D721Med (cell line): ENCODE measurements at places on chromosomes 3 and 15.
A peak's percentile ranks its signal among the peaks of the same experiment; 100 is the strongest.

- DNase-seq = no peak
Observed at GRCh38 chr3:133089906-133090485, 51.8 kb downstream of the TMEM108 start.

GRCh38 chr3:55190331-55190730 is 262.5 kb upstream of the LRTM1 start:
- no peak for DNase-seq

DNA sequence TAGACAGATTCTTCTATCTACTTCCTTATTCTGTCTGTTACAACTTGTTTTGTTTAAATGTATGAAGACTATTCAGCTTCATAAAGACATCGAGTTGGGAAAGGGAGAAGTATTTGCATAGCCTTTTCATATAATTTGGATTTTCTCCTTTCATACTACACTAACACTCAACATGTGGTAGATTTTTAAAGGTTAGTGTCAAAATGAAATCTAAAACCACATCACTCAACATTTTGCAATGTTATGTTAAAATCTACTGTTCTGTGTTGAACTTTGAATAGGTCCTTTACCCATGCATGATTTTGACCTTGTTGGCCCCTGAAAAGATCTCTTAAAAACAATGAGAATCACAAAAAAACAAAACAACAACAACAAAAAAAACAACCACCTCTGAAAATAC is 860.9 kb downstream of the ROBO1 start:
- DNase-seq = no peak

- DNase-seq = peak; percentile 34
Observed at GRCh38 chr15:55588070-55588814, at the start of gene PYGO1. Gene PYGO1, minus strand, starts transcription at chr15:55588345. Its CDS starts 462 bp downstream, at chr15:55587883.

DNA sequence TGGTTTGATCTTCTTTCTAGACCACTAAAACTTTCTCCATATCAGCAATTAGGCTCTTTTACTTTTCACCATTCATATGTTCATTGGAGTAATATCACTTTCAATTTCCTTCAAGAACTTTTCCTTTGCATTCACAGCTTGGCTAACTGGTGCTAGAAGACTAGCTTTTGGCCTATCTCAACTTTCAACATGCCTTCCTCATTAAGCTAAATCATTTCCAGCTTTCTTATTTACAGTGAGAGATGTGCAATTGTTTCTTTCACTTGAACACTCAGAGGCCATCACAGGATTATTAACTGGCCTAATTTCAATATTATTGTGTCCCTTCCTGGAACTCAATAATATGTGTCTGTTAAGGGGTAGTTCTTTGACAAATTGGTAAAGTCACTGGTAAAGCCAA is 42.8 kb upstream of the PLOD2 start:
- no peak for DNase-seq

DNA sequence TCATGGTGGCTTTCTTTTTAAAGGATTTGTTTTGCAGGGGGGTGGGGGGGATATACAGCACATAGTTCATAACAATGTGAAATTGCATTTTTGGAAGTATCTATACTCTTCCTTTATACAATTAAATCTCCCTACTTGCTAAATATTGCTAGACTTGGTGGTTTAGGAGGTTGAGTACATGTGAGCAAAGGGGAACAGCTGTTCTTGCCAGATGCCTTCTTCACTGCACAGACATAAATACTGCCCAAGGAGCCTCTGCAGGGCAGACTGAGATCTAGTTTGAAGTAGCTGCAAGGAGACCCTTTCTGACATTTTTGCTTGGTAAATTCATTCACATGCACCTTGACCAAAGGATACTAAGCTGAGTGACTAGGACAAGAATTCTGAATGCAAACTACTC is 228.6 kb upstream of the IL12A start:
- DNase-seq = no peak

DNA sequence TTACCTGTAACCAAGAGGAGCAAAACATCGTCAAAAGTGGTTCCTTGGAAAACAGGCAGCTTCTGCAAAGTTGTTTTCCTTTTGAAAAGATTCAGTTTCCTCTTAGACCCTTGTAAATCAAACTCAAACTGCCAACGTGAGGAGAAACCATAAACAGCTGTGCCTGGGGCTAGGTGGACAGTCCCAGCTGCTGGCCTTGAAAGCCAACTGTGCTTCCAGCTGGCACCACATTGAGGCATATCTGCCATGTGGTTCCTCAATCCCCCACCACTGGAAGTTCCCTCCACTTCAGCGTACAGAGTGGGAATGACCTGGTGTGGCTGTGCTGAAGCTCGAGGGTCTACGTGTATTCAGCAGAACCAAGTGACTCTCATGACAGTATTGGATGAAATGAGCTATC is 40.9 kb downstream of the HRH1 start:
- no peak for DNase-seq

DNA sequence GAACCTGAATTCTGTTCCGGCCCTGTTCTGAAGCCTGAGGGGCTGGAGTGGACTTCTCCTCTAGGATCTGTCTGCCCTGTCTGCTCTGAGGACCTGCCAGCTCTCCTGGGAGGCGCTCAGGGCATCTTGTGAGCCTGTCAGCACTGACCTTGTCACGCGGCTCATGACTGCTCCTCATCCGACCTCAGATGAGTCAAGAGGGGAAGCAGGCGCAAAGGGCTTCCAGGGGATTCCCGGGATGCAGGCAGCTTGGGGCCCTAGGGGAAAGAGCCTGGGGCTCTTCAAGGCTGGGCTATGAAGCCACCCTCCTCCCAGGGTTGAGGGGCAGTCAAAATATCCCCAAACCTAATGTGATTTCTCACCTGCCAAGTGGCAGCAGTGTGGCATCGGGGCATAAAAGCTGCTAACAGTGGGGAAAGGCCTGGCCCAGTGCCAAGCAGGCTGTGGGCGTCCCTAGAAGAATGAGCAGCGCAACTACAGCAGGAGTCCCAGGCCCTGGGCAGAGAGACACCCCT is 27.6 kb upstream of the ANKDD1A start:
- DNase-seq = no peak

DNA sequence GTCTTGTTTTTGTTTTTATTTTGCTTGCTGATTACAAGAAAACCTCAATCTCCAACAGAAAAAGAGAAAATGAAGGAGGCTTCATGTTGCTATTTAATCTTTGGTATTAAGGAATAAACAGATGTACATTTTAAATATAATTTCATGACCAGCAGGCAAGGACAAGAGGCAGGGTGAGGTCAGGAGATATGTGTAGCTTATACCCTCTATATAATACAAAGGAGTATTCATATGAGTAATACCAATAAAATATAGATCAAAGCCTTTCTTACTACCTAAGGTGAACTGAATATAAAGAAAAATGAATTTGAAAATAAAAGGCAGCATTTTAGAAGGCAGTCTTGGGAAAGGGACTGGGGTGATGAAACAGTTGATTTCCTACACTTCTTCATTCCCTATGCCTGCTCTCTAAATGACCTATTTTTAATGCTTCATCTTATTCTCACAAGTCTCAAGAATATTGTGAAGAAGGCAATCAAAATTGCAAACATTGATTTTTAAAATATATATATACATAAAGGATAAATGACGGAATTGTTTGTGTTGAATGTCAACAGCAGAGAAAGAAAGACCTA is 8.6 kb upstream of the CBLB start:
- no peak for DNase-seq

DNA sequence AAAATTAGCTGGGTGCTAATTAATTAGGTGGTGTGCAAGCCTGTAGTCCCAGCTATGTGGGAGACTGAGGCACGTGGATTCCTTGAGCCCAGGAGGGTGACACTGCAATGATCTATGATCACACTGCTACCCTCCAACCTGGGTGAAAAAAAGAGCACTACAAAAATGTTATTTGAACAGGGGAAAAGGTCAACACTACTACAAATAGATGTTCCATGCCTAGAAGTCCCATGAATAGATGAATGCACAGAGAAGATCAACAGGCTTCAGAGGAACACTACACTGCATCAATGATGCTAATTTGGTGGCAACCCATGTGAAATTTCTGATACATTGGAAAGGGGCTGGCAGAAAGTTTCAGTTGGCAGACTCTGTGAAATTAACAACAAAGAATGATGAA is 105.4 kb upstream of the FHIT start:
- no peak for DNase-seq

GRCh38 chr3:35679409-35680080 is 40.2 kb downstream of the ARPP21 start:
- no peak for DNase-seq

DNA sequence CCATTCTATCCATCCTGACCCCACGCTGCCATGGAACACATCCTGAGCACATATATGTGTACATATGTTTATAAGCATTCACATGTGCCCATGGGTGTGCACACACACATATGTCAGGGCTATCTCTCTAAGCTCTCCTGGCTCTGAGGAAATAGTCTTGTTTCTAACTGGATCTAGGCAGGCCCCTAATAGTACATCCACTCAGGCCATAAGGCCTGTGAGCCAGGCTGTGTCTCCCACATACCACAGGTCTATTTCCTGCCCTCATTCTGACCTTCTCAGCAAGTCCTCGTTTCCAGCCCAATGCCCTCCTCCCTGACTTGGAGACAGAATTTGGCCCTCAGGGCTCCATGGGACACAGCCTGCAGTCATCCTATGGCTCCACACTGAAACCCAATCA is 284.8 kb upstream of the CTNNB1 start:
- no peak for DNase-seq

GRCh38 chr3:100183608-100184125 is 69.4 kb upstream of the FILIP1L start:
- DNase-seq = no peak

- DNase-seq = no peak
Observed at GRCh38 chr3:58179235-58180098, 31.3 kb downstream of the DNASE1L3 start.

DNA sequence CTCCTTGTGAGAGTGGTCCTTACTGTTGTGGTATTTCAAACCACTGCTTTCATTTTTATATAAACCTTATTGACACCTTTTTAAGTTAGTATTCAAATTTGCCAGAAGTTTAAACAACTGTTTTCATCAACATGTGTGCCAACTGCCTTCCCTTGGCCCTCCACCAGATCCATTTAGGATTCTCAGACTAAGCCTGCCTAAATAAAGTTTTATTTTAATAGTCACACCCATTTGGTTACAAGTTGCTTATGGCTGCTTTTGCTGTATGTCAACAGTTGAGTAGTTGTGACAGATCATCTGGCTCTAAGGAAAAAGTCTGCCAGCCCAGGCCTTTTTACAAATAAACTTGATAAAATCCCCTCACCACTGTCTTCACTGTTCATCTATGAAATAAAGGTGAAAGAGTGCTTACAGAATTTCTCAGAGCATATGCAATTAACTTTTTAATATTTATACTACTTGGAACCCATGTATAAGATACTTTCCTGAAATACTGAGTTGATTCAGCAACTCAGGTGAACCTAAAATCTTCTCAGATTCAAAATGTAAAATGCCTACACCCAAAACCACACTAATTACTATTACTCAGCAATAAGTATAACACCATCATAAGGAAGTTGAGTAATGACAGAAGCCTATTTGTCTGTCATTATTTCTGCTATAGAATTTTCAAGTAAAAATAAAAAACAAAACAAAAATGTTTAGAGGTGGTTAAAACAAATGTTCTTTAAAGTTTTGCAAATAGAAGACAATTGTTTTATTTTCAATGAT is 35.1 kb downstream of the PEAK1 start:
- no peak for DNase-seq

GRCh38 chr3:49173116-49173791 is 1.9 kb downstream of the KLHDC8B start:
- no peak for DNase-seq

DNA sequence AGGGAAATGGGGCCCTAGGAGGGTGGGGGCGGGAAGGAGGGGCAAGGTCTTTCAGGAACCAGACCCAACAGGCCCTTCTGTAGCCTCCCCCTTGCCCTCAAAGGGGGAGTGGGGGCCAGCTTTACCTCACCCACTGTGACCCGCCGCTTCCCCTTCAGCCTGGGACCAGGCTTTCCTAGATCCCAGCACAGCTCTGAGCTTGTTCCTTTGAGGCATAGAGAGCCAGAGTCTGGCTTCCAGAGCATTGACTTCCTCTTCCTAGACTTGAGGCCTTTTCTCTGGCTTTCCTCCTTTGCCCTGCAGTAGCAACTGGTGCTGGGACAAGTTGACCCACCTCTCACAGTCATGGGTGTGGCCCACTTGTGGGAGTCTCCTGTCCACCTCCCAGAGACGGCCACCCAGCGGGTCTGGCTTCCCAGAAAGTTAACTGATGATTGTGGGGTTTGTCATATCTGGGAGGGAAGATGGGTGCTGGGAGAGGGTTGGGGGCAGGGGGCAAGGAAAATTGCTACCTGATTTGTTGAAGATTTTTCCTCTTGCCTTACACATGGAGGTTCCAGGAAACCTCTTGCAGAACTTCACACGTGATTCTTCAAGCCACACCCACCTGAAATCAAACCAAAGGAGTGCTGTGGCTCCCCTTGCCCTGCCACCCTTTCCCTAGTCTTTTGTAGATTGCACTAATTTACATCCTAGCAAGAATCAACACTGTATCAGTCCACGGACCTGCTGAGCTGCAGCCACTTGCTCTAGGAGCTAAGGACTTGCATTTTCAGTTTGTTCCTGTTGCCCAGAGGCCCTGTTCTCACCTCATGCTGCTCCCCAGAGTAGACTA is 4.1 kb upstream of the CHST14 start:
- no peak for DNase-seq

GRCh38 chr3:177932750-177933660 is 603.2 kb upstream of the KCNMB2 start:
- no peak for DNase-seq

GRCh38 chr3:171640520-171641412 is 169.5 kb downstream of the PLD1 start:
- no peak for DNase-seq

DNA sequence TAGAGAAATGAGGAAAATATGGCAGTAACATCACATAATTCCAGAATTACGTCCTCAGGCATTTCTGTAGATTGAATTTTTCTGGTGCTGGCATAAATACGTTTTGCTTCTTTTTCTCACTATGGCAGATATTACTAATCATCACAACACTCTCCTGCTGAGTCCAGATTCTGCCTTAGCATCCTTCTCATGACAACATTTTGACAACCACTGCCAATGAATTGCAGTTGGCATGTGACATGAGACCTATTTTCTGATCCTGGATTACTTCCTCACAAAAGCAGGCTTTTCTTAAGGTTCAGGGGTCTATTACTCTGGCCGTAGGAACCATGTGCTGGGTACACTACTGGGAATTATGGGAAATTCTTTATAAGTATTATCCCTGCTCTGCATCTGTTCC is 22.5 kb upstream of the ARL6 start:
- no peak for DNase-seq

GRCh38 chr3:20935791-20936190 is 749.8 kb upstream of the SGO1 start:
- DNase-seq = no peak

GRCh38 chr3:188421151-188421821 is 267.3 kb downstream of the LPP start:
- no peak for DNase-seq
